ENCODE measurements at places on chromosomes 1 and 21. TPM values are rescaled to one million over a fixed set of nuclear protein-coding genes. Genes with fewer than 3 reads are reported as not detected.

DNA sequence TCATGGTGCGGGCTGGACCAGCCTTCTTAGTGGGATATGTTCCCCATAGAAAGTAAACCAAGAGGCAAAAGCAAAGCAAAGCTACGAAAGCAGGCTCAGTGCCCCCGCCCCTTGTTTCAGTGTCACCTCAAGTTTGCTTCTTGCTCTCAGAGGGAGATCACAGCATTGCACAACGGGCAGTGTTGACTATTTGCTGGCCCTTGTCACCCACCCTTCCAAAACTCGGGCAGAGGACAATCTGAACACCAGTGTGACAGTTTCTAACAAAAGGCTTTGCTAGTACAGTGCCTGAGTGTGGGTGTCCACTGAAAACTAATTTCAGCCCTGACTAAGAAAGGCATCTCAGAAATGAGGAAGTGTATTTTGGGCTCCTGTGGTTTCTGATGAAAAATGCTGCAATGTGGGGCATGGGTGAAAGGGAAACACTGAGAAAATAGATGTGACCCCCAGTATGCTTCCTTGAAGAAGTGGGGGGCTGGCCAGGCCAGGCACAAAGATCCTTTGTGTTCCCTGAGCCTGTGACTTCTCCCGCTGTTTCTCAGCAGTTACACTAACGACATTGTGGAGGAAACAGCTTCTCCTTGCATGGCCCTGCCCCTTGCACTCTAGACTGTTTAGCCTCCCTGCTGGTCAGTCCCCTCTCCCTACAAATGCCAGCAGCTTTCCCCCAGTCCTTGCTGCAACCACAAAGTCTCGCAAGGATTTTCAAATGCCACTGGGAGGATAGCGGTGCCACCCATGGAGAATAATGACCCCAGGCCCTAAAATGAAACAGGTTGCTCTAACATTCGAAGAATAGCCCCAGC, 33.3 kb upstream of the KCNE1 start:
- no peaks in the 10 kb centered on the region for H3K27me3 ChIP-seq
- H3K27ac ChIP-seq, result peak overlapping the region; percentile 63
- H3K4me1 ChIP-seq, result peaks cover 9% of the 10 kb centered on the region
- DNase-seq, result peak; percentile 76
- H3K4me3 ChIP-seq, result peak overlapping the region; percentile 0
- no peaks in the 10 kb centered on the region for H3K36me3 ChIP-seq

DNA sequence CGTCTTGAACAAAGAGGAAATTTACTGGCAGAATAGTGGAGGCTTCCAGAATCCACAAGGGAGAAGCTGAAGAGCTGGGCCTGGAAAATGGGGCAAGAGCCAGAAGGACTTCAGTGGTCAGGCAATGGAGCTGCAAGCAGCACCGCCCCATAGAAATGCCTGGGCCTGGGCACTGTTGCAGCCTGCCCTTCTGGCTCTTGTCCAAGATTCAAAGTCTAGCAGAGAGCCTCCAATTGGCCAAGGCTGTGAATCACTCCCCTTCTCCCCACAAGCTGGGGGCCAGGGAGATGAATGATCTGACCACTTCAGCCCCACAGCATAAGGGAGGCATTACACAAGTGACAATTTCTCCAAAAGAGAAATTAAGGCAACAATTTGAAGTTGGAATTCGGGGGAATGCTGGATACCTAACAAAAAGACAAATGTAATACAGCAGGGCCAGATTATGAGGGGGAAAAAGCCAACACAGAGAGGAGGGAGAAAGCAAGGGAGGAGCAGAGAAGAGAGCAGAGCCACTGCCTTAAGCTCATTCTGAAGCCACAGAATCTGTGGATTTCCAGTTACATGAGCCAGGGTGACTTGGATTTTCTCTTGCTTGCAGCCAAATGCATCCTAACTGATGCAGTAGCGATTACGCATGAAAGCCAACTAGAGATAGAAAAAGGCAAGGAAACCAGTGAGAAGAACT, 80.3 kb downstream of the LRIG2 start:
- H3K4me3 ChIP-seq, result no peak overlapping the region
- H3K36me3 ChIP-seq, result no peaks in the 10 kb centered on the region
- no peak for DNase-seq
- no peak overlapping the region for H3K27ac ChIP-seq
- no peaks in the 10 kb centered on the region for H3K4me1 ChIP-seq

TNFRSF1B gene
- 139 TPM for total RNA-seq

- H3K27me3 ChIP-seq, result no peaks in the 10 kb centered on the region
- no peak for DNase-seq
These were observed 93.4 kb upstream of the CSF3R start for GRCh38 chr1:36576118-36576517.

KCNQ4 gene
- 14.5 TPM for total RNA-seq

- H3K4me1 ChIP-seq, result no peaks in the 10 kb centered on the region
- no peak overlapping the region for H3K27ac ChIP-seq
- no peak for DNase-seq
- no peak overlapping the region for H3K4me3 ChIP-seq
- no peaks in the 10 kb centered on the region for H3K36me3 ChIP-seq
- H3K27me3 ChIP-seq, result no peaks in the 10 kb centered on the region
These were observed 103.2 kb upstream of the SLC44A3 start for GRCh38 chr1:94716965-94717364.

DNA sequence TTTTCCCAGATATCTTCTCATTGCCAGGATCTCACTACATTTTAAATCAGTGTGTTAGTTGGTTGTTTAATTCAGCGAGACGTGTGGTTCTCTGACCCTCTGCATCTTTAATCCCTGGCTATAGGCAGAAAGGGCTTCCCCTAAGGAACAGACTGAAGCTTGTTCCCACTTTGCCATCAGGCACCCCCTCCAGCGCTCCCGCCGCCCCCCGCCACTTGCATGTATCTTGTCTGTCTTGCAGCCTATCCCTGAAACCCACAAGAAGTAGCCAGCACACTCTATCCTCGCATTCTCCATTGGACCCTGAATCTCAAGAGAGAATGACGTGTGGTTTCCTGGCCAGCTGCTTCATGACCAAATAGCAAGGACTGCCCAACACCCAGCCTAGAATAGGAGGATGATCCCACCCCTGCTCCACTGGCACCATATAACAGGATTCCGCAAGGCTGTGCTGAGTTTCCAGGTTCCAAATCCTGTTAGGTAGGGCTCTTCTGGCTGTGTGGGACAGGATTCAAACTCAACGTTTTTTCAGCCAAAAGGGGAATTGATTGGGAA, 7.8 kb downstream of the CLDN19 start:
- no peak for DNase-seq
- no peaks in the 10 kb centered on the region for H3K36me3 ChIP-seq
- H3K27ac ChIP-seq, result no peak overlapping the region
- no peaks in the 10 kb centered on the region for H3K4me1 ChIP-seq
- H3K4me3 ChIP-seq, result no peak overlapping the region

GRCh38 chr21:35748678-35749314, 311.5 kb downstream of the SETD4 start:
- H3K36me3 ChIP-seq, result no peaks in the 10 kb centered on the region
- no peak overlapping the region for H3K27ac ChIP-seq
- no peak for DNase-seq
- H3K4me3 ChIP-seq, result no peak overlapping the region

CSF3R gene
- total RNA-seq, result 3.1 TPM

DNA sequence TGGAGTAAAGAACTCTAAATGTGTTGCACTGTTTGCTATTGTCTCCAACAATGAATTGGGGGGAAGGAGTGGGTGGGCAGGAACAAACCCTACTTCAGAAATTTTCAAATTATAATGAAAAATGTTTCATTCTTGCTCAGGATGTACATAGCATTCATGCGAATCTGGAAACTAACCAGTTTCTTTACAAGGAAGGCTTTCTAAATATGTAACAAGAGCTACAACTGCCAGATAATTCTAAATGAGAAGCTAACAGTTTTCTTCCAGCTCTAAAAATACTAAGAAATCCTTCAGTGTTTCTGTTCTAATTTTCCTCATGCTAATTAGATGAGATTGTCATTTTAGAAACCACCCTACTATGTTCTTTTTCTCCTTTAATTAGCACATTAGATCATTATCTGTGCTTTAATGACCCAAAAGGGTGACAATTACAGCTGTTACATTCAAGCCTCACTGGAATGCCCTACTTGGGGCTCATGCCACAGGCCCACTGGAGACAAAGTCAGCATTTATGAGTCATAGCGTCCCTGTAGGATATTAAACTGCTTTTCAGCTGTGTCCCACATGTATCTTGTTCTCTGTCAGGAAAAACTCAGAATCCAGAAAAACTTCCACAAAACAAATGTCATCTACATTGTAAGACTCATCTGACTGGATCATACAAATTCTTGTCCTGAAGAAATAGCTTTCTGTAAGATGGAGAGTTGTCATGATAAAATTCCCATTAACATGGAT, 804.6 kb upstream of the CXADR start:
- no peaks in the 10 kb centered on the region for H3K27me3 ChIP-seq
- H3K4me1 ChIP-seq, result no peaks in the 10 kb centered on the region
- H3K36me3 ChIP-seq, result no peaks in the 10 kb centered on the region
- H3K4me3 ChIP-seq, result no peak overlapping the region

- no peak overlapping the region for H3K27ac ChIP-seq
- H3K27me3 ChIP-seq, result no peaks in the 10 kb centered on the region
- no peaks in the 10 kb centered on the region for H3K36me3 ChIP-seq
- H3K4me1 ChIP-seq, result no peaks in the 10 kb centered on the region
- H3K4me3 ChIP-seq, result no peak overlapping the region
These were observed 18.3 kb upstream of the TLR5 start for GRCh38 chr1:223161321-223161720.

- no peaks in the 10 kb centered on the region for H3K27me3 ChIP-seq
- no peaks in the 10 kb centered on the region for H3K4me1 ChIP-seq
- DNase-seq, result no peak
- H3K27ac ChIP-seq, result no peak overlapping the region
These were observed 19.8 kb upstream of the SMYD3 start for GRCh38 chr1:246526915-246527314.

ARTN gene
- not detected for total RNA-seq

DNA sequence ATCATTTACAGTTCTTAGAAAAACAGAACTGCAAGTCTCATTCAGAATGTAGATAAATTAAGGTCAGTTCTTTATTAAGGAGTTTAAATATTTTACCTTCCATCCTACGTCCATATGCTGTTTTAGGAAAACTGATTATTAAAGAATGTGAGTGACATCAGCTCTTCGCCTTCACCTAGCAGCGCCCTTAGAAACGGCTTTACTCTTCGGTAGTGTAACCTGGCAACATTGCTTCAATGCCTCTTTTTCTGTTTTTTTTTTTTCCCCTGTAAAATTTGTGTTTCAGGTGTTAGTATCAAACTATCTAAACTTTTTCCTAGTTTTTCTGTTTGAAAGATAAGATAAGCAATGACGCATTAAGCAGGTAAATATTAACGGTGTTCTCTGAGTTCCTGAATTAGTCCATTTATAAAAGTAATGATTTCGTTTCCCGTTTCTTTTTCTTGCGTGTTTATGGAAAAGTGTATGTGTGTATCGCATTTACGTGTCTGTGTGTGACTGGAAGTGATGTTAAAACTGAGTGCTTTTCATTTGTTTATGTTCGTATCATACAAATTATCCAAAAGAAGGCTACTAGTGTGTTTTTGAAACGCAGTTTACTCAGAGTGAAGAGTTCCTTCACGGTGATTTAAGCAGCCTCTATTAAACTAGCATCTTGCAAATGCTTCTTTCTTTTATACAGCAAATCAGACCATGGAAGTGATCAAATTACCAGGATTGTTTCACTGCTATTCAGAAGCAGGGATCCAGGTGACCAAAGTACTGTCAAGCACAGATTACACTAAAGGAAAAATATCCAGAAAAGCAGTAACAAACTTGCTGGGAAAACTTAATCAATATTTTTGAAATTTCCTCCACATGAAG, 139.0 kb downstream of the SDCCAG8 start:
- H3K27me3 ChIP-seq, result no peaks in the 10 kb centered on the region
- no peaks in the 10 kb centered on the region for H3K36me3 ChIP-seq
- no peak overlapping the region for H3K4me3 ChIP-seq
- H3K4me1 ChIP-seq, result no peaks in the 10 kb centered on the region
- no peak overlapping the region for H3K27ac ChIP-seq

NUP210L gene
- not detected for total RNA-seq

DNA sequence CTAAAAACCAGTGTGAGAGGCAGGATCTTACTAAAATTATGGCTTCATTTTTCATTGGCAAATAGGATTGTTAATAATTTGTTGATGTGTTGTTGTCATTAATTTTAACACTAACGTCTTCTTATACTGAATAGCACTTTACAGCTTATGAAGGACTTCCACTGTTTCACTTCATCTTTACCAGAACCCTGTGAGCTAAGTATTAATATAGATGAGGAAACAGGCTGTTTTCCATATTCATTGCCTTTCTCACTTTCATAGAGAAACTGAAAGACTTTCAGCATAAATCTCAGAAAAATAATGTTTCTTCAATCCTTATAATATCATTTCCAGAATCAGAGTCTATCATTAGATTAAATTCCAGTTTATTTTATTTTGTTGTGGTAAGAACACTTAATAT, 8.5 kb downstream of the MAP10 start:
- H3K27ac ChIP-seq, result no peak overlapping the region
- no peak overlapping the region for H3K4me3 ChIP-seq
- no peaks in the 10 kb centered on the region for H3K36me3 ChIP-seq
- H3K4me1 ChIP-seq, result no peaks in the 10 kb centered on the region
- no peaks in the 10 kb centered on the region for H3K27me3 ChIP-seq

TMEM125 gene
- total RNA-seq, result not detected

- no peak overlapping the region for H3K4me3 ChIP-seq
- no peak for DNase-seq
- H3K36me3 ChIP-seq, result no peaks in the 10 kb centered on the region
- H3K27ac ChIP-seq, result no peak overlapping the region
These were observed 543.0 kb upstream of the DAB1 start for GRCh38 chr1:57966751-57967406.

DNA sequence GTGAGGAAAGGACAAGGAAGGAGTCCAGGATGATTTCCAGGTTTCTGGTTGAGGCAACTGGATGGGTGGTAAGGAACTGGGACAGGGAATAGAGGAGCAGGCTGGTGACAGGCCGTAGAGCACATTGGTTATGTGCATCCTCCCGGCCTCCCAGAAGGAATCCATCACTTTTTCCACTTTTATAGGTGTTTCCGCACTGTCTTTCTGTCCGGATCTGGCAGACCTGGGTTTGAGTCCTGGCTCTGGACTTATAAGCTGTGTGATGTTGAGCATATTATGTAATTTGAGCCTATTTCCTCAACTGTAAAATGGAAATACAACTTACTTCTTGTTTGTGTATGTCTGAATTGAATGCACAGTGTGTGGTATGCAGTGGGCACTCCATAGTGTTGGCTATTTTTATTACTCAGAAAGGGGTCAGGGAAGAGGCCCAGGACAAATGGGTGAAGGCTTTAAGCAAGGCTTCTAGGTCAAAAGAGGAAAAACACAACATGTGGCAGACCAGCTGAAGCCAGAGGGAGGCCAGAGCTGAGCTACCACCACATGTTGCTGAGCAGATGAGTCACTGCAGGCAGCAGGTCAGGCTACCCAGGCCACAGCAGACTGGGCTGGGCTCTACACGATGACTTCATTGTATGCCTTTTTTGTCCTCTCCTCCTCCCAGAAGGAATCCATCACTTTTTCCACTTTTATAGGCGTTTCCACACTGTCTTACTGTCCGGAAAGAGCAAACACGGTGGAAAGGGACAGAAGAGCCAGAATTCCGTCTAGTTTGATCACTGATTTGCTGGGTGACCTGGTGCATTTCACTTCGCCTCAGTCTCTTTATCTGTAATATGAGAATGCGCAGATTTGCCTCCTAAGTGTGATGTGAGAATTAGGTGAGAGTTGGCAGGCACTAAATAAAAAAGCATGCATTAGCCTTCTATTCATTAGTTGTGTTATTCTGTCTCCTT, 791 bp upstream of the MAST2 start:
- H3K4me3 ChIP-seq, result peak overlapping the region; percentile 84
- peak; percentile 88 for DNase-seq
- H3K27ac ChIP-seq, result peak overlapping the region; percentile 91
- H3K36me3 ChIP-seq, result no peaks in the 10 kb centered on the region

RHCE gene
- total RNA-seq, result not detected

GRCh38 chr21:31310750-31311149, 33.3 kb downstream of the TIAM1 start:
- H3K27me3 ChIP-seq, result no peaks in the 10 kb centered on the region
- no peaks in the 10 kb centered on the region for H3K4me1 ChIP-seq
- H3K27ac ChIP-seq, result no peak overlapping the region
- H3K4me3 ChIP-seq, result no peak overlapping the region
- no peaks in the 10 kb centered on the region for H3K36me3 ChIP-seq
- DNase-seq, result no peak
